Amniotic stem cell (primary cell): ENCODE measurements at places on chromosomes 16 and 17.

DNA sequence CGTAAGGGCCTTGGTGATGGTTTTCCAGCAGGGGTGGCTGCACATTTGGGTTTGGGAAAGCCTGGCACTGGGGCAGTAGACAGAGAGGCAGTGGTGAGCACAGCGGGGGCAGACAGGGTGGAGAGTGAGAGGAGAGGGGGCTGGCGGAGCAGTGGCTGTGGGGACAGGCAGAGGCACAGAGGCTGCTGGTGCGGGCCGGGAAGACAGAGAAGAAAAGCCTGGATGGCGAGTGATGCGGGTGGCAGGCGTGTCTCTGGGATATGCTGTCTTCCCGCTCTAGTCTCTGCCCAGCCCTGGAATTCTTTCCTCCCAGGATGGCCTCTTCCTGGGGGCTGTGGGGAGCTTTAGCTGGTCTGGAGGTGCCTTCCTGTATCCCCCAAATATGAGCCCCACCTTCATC, 16.9 kb downstream of the ITGAD start:
- DNase-seq: no peak

DNA sequence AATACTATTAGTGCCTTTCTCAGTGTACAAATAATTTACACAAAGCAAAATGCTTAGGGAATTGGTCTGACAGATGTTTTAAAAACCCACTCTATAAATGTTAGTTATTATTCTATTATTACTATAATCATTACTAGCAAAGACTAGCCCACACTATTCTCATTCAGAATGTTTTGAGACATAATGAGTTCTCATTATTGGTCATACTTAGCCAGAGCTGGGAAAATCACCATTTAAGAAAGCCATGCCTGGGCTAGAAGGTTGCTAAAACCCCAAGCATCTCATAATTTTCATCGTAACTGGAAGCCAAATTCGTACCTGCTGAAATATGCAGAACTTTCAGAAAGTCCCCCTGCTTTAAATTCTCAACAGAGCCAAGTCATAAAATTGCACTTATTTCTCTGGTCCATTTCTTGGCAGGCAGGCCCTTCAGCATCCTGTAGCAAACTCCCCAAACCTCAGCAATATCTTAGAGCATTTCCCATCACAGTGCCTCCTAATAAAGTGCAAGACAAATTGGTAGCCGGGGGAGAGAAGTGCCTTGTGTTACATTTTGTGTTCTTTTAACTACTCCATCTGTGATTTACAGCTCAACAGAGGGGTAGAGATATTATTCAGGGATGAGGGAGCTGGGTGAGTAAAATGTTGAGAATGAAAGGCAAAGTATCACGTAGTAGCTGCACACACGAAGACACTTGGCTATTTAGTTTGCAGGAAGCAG, 79.8 kb upstream of the ADAMTS18 start:
- no peak for DNase-seq

GRCh38 chr16:11725457-11725856, 17.2 kb downstream of the TXNDC11 start:
- DNase-seq: no peak

DNA sequence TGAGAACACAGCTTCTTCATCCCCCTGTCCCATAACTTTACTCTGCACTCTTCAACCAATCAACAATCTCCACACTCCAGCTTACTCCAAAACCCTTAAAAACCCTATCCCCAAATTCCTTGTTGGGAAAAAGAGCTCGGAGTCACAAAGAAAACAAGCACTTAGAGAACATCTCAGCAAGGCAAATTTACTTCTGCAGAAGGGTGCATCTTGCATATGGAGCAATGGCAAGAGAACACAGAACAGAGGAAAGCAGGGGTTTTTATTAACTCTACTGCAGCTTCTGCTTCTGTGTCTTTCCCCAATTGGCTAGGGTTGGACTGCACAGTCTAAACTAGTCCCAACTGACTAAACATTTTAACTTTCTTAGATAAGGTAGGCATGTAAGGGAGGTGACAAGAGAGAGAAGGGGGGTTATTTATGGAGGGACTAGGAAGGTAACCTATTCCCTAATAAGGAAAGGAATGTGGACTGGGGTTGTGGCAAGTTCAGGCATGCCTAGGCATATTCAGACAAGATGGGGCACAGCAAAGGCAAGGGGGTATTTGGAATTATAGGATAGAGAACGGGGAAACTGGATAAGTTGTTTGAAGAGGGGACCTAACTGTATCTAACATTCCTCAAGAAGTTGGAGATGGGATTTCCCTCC, 125.5 kb downstream of the CACNG3 start:
- no peak for DNase-seq

DNA sequence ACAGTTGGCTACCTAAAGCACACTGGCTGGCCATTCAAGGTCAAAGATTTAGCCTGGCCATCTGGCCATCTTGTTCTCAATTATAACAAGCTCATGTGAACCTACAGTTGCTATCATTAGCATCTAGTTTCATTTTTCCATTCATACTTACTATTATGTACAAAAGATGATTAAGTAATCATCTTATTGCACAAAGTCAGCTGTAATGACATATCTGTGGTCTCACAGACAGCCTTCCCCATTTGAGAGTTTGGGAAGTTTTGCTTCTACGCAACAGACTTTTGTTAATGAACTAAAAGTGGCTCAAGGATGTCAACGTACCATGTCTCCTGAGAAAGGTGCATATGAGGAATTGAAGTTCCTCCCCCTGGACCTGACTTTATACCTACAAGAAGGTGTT, 51.3 kb downstream of the HS3ST3B1 start:
- no peak for DNase-seq

DNA sequence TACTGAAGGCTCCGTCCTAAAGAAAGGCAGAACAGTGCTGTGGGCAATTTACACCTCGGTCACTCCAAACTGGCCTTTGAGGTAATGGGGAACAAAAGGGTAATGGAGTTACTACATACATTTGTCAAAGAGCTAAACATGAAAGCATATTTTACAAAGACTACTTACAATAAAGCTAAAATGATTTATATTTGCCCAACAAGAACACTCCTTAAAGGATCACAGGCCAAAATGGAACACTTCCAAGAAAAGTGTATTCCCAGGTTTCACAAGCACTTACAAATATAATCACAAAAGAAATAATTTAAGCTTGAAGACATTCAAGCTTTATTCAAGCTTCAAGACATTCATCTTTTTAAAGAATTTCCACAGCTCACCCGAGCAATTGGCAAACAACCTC, 29.3 kb downstream of the C17orf67 start:
- DNase-seq: no peak
